ENCODE measurements at places on chromosomes 5 and 9.

- no peak for DNase-seq
Observed at GRCh38 chr9:92292338-92293074, 991 bp downstream of the IARS1 start.

DNA sequence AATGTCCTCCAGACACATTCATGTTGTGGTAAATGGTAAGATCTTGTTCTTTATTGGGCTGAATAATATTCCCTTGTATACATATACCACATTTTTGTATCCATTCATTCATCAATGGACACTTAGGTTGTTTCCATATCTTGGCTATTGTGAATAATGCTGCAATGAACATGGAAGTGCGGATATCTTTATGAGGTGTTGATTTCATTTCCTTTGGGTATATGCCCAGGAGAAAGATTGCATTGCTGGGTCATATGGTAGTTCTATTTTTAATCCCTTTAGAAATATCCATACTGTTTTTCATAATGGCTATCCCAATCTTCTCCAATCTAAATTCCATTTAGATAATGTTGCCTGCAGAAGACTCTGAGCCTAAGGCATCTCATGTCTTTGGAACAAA, 78.0 kb upstream of the TNC start:
- DNase-seq: no peak

- no peak for DNase-seq
Observed at GRCh38 chr9:33687779-33688178, 107.6 kb upstream of the PRSS3 start.

GRCh38 chr5:14776602-14777001, 95.0 kb downstream of the ANKH start:
- DNase-seq: no peak

DNA sequence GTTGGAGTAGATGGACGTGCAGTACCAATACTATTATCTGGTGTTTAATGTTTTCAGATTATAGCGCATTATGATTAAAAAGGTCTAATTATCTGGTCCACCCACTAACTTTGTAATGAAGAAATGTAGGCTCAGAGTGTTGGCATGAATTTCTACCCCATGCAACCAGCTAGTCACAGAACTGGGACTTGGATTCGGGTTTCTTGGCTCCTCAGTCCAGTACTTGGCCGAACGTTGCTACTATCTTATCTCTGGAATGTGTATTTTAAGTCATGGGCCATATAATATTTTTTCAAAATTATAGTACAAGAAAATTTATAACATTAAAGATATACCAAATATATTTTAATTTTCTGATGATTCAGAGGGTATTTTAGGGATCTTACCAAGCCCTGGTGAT, 657.5 kb upstream of the DMAC1 start:
- DNase-seq: no peak

DNA sequence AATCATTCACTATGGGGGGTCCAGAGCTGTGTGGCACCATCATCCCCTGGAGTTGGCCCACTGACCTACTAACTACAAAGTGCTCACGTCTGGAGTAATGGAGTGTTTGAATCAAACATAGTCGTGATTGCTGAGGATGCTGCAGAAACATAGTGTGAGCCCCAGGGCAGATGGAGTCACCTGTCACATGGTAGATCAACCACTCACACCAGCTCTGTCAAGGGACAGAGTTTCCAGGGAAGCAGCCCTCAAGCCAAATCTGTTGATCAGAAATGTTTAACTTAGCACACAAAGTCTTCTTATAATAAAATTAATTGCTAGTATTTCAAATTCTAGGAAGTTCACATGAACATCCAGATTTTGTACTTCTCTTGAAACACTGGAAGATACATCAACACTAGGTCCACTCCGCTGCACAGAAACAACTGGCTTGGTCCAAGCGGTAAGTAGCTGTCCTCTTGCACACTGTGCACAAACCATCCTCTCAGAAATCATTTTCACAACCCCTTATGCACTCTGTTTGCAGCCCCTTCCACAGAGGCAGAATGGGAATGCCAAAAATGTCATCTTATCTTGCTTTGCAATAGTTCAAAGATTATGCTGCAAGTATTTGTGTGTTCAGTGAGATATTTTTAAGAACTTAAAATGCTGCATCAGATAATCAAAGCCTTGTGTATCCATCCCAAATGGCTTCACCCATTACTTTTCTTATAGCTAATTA, 191.0 kb downstream of the EPB41L4A start:
- DNase-seq: no peak

- DNase-seq: no peak
Observed at GRCh38 chr9:86185872-86186271, 73.6 kb downstream of the C9orf153 start.

DNA sequence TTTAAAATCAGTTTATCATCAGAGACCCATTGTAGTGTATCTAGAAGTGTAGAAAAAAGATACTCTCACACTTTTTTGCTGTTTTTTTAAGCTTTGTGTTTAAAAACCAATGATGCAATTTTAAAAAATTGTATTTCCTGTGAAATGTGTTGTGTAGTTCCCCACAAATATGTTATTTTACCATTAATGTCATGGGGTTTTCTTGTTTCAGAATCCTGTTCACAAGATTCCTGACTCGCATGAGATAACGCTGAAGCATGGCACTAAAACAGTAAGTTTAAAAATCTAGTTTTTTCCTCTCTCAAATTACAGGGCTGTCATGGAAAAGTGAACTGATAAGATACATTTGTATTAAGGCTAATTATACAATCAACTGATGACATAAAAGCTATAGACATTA, 58.6 kb downstream of the WDR70 start:
- DNase-seq: no peak

DNA sequence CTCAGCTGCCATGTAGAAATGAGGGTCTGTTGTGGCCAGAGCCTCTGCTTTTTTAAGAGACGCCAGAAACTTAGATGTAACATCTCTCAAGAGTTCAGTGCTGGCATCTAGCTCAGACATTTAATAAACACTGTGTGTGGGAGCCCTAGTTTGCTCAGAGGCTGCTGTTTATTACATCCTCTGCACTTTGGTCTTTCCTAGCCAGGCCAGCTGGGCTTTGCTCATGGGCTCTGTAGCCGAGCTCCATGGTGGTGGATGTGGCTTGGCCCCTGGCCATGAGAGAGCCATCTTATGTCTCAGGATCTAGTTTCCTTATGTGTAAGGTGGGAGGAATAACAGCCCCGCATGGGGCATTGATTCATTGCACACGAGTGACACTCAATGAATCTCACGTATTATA, 30.0 kb downstream of the ARHGEF37 start:
- DNase-seq: no peak

- DNase-seq: no peak
Observed at GRCh38 chr9:131258698-131259431, 17.4 kb downstream of the FAM78A start.

- DNase-seq: no peak
Observed at GRCh38 chr5:69415584-69415958, 655 bp downstream of the MARVELD2 start.

DNA sequence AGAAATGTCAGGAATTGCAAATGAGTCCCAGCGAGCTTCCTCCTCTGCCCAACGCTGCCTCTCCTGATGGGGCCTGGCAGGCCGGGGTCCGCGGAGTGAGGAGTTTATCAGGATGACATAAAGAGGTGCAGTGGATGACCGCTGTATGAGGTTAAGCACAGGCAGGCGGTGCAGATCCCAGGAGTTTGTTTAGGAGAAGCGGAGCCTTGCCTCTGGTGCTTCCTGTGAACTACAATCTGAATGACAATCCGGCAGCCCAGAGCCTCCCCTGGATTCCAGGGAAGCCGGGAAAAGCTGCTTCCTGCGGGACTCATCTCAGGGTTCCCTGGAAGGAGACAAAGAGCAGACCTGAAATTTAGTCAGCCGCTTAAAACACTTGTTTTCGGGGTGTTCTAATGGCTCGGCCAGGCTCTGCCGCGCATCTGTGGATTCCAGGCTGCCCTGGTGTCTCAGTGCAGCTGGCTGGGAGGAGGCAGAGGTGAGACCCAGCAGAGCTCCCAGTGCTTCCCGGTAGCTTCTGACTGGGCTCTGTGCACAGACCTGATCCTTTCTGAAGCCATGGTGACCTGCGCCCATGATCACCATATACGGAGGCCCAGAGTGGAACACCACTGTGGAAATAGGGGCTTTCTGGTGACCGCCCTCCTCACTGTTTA, 69.8 kb upstream of the IRX4 start:
- no peak for DNase-seq

DNA sequence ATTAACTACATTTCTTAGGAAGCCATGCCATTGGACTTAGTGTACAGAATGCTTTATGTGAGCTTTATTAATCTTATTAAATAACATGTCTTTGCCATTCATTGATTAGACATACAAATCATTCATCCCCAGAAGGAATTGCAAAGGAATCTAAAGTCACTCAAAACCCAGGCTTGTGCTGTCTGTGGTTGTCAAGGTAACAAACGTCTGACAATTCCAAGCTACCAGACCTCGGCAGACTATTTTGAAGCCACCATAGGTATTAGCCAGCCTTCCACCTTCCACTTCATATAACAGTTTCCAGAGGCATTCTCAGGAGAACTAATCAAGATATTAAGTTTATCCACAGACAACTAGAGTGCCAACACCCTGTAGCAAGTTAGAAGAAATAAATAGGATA, 135.2 kb upstream of the TUSC1 start:
- DNase-seq: no peak

- no peak for DNase-seq
Observed at GRCh38 chr9:16126042-16126441, 573.2 kb downstream of the CCDC171 start.

DNA sequence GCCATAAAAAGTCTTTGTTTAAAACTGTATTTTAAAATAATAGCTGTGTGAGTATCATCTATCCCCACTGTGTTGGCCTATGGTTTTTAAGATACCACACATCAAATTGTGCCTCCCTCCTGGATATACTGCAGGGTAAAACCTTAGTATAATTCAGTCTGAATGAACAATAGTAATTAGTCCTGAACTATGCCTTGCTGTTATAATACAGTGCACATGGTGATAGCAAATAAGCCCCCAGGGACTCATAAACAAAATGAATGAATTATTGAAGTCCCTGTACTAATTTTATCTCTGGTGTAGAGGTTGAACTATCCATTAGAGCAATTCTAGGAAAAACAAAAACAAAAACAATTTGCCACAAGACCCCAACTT, 142.7 kb upstream of the ADAMTSL1 start:
- no peak for DNase-seq

DNA sequence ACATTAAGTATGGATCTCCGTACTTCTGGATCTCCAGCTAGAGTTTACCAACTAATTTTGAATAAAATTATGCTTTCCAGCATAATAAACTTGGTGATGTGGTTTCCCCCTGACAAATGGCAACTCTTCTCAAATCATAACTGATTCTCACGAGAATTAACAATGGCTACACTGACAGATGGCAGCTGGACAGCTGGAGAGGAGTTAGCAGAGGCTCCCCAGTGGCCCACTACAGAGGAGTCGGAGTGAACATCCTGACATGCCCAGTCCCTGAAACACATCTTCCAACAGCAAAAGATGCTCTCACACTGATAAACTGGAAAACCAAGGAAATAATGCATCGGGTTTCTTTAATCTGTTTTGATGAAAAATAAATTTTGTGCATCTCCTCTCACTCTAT, 239.6 kb downstream of the MAN2A1 start:
- no peak for DNase-seq

GRCh38 chr9:116589392-116590354, 97.4 kb upstream of the TRIM32 start:
- no peak for DNase-seq

DNA sequence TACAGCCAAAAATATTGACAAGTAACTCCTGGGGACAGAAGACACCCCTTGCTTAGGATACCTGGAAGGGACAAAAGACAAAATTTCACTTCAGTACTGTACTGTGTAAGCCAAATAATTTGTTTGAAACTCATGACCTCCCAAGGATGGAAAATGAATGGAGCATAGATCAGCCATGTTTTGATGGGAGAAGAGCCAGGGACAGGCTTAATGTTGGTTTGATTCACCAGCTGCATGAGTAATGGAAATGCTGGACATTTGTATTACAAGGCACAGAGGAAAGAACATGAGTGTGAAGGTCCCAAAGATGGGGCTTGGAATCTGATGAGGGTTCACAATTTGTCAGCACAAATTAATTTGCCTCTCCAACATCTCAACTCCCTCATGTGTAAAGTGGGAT, 122.8 kb downstream of the ENC1 start:
- DNase-seq: no peak
